ENCODE measurements at places on chromosomes 11 and 22.

- DNase-seq = no peak
Measured at GRCh38 chr11:69539416-69540117, 58.1 kb downstream of the LINC01488 start.

DNA sequence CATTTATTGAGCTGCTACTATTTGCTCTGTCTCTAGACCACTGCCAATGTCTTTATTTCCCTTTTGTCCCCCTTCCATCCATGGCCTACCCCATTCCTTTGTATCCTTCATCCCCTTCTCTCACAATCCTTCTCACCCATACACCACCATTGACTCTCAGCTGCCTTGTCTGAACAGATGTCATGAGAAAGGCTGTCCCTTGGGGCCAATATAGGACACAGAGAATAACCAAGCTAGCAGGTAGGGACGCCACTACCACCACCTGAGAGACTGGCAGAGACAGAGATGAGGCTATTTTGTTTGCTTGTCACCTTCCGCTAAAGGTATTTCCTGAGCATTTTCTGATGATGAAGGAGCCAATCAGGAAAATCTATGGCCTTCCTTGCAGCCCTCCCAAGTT, 138.9 kb downstream of the CD44 start:
- no peak for DNase-seq

- no peak for DNase-seq
Measured at GRCh38 chr11:56948991-56949515, 39.7 kb upstream of the OR5AK2 start.

GRCh38 chr11:29780756-29781155, 236.1 kb downstream of the KCNA4 start:
- DNase-seq = no peak

DNA sequence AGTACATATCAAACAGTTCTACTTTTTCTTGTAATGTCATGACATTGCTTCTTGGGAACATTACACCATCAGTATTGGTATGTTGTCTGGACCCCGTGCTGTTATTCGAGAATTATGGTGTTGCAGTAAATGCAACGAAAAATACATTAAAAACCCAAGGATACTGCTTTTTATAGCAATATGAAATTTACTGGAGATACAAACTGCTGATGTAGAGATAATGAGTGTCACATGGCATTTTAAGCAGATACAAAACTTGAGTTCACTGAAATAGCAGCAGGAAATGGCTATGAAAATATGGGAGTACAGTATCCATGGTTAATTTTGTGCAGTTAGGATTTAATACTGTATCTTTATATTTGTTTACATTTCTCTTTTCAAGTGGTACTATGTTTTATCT, 7.4 kb upstream of the CARD16 start:
- DNase-seq = no peak

- no peak for DNase-seq
Measured at GRCh38 chr11:20535271-20535881, 64.0 kb upstream of the SLC6A5 start.

GRCh38 chr11:119337581-119338317, 2.9 kb downstream of the C1QTNF5 start:
- no peak for DNase-seq

DNA sequence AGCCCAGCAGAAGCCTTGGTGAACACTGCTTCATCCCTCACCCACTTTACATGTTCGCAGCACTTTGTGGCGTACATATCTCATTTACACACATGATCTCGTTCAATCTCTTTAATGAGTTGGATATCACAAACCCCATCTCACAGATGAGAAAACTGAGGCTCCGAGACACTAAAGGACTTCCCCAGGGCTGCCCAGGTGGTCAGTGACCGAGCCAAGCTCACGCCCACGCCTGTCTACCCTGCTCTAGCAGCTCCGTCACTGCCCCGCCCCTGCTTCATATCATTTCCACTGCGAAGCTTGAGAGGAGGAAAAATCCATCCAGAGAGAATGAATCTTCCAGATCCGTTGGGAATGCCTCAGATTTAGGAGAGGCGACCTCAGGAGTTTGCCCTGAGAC, 11.8 kb upstream of the DSCAML1 start:
- no peak for DNase-seq

DNA sequence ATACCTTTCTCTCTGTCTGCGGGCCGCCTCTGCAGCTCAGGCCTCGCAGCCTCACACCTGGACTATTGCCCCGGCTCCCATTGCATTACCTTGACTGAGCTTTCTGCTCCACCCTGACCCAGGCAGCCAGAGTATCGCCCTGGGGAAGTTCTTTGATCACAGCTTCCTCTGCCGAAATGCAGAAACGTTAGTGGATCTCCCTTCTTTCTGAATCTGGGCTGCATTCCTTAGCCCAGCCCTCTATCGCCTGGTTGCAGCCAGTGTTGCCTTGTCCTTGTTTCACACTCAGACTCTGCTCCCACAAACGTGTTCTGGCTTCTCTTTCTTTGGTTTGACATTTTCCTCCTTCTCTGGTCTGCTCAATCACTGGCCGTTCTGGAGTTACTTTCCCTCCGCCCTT, 195.7 kb downstream of the ADAMTS15 start:
- no peak for DNase-seq

GRCh38 chr22:38415561-38416321, 39.3 kb downstream of the KCNJ4 start:
- DNase-seq = no peak

GRCh38 chr22:42892156-42892555, 35.1 kb upstream of the ARFGAP3 start:
- DNase-seq = no peak

- no peak for DNase-seq
Measured at GRCh38 chr11:9039198-9039597, 35.4 kb upstream of the NRIP3 start.

GRCh38 chr11:80182901-80183300, 742.1 kb upstream of the TENM4 start:
- no peak for DNase-seq

DNA sequence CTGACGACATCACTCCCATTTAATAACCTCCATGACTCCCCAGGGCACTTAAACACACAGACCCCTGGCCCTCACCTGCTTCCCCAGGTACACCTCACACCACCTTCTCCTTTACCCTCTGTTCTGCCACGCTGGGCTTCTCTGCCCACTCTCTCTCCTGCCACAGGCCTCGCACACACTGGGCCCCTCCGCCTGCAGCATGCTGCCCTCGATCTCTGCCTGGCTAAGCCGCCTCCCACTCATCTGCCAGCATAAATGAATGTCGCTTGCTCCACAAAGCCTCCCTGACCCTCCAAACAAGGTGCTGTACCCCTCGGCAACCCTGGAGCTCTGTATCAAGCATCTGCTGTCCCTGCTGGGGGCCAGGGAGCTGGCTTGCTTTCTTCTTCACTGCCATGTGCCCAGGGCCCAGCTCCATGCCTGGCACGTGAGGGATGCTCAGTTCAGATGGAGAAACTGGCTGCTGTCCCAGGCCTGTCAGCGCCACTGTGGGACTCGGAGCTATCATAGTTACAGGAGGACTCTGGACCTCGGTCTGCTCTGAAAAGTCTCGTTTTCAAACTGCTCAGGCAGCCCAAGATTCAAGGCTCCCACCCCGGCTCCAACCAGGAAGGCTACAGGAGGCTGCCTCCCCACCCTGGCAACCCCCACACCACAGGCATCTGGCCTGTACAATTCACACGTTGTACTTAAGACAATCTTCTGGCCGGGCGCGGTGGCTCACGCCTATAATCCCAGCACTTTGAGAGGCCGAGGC, 11.9 kb downstream of the TTLL1 start:
- no peak for DNase-seq

DNA sequence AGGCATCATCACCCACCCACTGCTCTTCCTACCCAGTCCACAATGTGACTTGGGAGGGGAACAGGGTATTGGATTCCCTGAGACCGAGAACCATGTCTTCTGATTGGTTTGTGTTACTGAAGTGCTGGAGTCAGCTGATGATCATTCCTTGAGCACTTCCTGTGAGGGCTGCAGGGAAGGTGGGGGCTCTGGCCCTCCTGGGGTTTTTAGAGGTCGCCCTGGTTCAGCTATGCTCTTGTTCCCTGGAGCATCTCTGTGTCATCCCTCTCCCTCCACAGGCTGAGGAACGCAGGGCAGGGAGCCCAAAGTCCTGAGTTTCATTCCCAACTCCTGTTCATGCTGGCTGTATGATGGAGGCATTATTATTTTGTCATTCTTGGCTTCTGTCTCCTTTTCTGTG, 6.7 kb downstream of the ZC3H7B start:
- no peak for DNase-seq

DNA sequence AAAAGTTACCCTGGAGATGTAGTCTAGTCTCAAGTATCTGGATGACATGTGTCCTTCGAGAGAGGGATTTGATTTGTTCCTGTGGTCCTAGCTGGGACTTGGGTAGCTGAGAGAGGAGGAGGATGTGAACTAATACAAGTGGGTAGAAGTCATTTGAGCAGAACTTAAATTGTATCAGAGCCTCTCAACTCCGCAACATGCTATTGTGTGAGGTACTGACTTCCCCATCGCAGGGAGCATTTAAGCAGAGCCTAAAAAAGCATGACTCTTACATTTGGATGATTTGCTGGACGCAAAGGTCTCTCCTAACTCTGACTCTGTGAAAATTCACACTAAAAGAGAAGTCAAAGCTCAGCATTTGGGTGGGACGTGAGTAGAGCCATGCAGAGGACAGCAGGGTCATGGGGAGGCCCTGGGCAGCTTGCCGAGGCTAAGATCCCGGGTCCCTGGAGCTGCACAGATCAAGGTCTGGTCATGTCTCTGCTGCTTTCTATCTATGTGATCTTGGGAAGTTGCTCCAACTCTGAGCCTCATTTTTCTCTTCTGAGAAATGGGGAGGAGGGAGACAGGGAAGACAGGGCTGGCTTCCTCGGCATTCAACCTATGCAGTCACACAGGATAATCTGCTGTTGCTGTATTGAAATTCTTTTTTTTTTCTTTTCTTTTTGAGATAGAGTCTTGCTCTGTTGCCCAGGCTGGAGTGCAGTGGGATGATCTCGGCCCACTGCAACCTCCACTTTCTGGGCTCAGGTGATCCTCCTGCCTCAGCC, 44.9 kb downstream of the CD82 start:
- no peak for DNase-seq

- no peak for DNase-seq
Measured at GRCh38 chr11:75014129-75014528, 25.4 kb downstream of the NEU3 start.

DNA sequence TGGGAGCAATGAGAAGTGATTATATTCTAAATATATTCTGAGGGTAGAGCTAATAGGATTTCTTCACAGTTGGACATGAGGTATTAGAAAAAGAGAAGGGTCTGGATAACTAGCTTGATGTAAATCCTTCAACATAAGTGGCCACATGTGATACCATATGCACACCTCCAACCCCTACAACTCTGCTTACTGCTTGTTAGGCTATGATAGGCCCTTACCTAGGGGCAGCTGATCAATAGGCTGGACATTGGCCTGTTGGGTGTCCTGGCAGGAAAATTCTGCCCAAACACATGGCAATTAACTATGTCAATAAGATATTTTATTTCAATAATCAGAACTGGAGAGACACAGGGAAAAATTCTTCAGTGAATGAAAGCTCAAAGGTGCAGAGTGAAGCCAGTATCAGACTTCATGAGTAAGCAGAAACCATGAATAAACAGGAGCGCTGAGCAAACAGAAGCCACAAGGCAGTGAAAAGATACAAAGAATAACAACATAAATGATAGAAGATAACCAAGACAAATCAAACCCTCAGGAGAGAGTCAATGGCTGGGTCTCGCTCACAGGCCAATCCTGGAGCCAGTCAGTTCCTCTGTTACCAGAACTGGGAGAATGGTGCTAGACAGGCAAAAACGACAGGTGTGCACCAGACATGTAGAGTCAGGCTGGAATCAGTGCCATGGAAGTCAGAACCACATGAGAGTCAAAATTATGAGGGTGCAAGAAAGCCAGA, 46.3 kb upstream of the PSMA1 start:
- no peak for DNase-seq

DNA sequence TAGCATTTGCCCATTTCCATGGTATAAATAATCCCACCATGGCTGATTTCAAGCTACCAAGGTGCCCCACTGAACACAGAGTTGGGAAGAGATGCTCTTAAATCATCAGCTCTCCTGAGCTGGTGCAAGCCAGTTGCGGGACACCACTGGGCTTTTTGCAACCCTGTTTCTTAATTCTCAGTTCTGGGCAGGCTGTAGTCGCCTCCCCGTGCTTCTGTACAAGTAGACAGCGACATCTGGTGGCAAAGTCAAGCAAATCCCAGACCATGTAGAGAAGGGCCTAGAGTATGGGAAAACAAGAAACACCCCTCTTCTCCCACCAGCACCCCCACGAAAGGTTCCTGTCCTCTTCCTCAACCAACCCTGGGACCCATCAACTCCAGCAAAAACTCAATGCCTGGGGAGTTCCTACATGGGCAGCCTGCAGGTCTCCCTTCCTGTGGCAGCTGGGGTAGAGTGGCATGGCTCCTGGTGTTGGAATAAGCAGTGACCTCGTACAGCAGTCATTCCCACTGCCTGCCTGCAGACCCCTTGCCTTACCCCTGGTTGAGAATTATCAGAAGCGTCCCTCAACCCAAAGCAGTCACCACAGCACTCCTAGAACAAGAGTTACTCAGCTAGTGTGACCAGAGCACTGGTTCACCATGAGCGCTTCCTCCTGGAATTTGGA, 68.4 kb downstream of the IGLL5 start:
- DNase-seq = no peak

DNA sequence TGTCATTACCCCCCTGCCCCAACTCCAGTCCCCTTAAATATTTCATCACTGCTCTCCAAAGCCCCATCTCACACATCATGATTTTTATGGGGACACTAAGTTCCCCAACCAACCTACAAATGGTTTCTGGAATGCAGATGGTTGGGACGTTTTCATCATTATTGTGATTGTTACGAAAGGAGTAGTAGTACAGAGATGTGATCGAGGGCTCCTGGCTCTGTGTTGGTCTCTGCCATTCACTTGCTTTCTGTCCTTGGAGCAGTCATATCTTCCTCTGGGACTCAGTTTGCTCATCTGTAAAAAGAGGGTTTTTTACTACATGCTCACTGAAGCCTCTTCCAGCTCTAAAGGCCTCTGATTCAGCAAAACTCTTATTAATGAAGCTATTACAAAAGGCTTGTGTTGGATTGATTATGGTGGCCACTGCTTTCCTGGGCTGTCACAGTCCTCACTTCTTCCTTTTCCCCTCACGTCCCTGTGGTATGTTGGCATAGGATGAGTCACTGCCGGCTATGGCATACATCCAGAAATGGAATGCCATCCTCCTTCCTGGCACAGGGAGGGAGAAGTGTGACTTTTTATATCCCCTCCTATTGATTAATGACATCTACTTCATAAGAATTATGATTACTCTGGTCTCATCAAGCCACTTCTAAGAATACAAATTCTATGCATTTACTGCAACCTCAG, 593.7 kb downstream of the METTL15 start:
- no peak for DNase-seq

GRCh38 chr11:128208329-128209137, 378.8 kb downstream of the ETS1 start:
- DNase-seq = no peak

DNA sequence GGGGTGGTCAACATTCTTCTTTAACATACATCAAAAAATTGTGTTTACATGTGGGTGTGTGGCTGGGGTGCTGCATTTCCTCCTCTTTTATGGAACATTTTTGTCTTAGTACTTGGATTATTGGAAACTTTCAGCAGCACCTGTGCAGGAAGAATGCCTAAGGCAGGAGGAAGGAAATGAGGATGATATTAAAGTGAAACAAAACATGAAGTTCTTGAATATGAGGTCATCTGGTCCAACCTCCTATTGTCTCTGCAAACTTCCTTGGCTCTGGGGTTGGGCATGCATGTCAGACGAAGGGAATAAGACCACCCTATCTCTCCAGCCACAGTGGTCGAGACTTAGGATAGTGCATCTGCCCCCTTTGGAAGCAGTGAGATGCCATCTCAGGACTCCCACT, 20.6 kb upstream of the OR9Q1 start:
- no peak for DNase-seq

GRCh38 chr11:44866286-44866685, 84.4 kb downstream of the TP53I11 start:
- DNase-seq = no peak

Data from brain pericyte (primary cell).